CD4-positive, alpha-beta T cell treated with Interleukin-21 for 1 hour (primary cell): ENCODE measurements at places on chromosomes 1 and 21.

DNA sequence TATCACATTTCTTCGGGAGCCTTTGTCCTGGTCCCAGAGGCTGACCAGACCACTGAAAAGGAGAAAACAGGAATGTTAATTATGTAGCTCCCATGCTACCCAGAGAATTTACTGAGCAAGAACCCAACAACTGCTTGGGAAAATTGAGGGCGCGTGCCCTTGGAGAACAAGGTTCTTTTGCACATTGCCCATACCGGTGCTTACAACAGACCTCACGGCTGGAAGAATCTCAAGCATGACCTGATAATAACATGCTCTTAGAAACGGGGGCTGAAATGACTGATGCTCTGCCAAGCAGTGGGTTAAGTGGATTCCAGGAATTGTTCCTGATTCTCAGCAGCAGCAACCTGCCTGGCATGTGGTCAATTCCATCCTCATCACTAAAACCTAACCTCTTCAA is 49.3 kb upstream of the AJAP1 start:
- no peak for DNase-seq

- DNase-seq = no peak
These were observed 10.9 kb downstream of the YARS1 start for GRCh38 chr1:32806290-32806689.

DNA sequence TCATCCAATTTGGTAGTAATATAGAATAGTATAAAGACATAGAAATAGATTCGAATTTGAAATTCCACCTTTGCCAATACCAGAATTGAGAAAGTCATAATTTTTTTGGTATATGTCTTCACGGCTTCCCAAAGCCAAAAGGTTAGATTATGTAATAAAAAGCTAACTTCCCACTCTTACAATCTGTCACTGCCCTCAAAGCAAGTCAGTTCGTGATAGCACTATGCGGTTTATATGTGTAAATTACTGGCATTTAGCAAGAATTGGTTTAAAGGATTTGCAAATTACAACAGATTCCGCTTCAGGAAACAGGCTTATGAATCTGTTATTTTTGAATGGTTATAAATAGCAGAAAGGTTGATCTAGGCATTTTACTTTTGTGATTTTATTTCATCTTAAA is 679.4 kb upstream of the ADGRL2 start:
- DNase-seq = no peak

GRCh38 chr1:169326956-169327268 is 40.7 kb downstream of the NME7 start:
- no peak for DNase-seq

- DNase-seq = no peak
These were observed 54.2 kb upstream of the TNR start for GRCh38 chr1:175797576-175797975.

DNA sequence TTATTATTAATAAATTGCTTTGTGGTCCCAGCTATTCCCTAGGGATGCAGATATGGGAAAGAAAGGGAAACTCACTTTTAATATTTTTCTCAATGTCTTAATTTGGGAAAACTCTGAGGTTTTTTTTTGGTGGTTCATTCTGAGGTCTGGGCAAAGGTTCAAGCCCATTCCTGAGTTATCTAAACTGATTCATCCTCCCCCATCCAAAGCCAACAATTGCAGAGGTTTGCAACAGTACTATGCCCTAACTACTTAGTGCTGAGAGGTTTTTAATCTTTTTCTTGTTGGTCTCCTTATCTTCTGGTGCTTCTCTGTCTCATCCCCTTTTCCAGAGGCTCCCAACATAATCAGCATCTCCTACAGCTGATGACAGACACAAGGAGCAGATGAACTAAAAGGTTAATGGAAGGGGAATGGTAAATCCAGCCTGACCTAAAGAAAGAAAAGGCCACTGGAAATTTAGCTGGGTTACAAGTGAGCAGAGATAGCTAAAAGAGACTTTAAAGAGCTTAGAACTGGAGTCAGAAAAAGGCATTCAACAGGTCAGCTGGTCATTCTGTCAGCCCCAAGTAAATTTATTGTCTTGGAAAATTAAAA is 390.4 kb downstream of the TGFB2 start:
- DNase-seq = no peak
